ENCODE measurements at places on chromosomes 6 and 20.
A peak's percentile ranks its signal among the peaks of the same experiment; 100 is the strongest.

DNA sequence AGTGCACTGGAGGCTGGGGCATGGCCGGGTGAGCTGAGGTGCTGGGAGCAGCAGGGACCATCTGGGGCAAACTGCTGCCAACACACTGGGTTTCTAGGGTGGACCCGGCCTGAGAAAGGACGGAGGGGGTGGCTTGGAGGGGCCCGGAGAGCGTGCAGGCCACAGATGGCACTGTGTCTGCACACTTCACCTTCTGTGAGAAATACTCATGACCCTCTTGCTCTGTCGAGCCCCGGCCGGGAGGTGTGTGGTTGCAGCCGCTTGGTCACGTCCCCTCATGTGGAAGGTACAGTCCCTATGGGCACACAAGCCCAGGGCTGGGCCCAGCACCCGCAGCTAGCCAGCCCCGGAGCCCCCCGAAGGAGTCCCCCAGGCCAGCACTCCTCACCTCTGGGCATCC is 59.7 kb downstream of the RBM38 start:
- no peak for DNase-seq

DNA sequence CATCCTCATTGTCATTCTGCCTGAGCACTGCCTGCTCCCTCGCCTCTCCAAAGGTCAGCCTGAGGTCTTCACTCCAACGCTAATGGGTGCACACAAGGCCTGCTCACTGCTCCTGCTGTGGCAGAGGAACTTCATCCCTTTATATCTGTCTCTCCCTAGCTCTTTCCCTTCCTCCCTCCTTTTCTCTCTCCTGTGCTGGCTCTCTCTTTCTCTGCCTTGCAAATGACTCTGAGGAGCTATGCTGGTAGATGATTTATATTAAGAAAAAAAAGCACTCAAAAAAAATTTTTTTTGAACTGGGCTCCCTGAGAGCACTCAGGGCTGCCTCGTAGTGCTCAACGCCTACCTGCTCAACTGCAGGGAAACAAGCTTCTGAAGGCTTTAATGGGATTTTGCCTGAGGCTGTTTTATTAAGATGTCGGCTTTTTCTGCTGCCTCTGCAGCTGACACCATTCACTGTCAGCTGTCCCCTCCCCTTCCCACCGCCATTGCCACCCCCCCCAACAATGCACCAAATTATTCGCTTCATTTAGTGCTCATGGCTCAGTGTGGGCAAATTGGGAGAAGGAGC is 137.7 kb upstream of the DEFB112 start:
- no peak for DNase-seq

DNA sequence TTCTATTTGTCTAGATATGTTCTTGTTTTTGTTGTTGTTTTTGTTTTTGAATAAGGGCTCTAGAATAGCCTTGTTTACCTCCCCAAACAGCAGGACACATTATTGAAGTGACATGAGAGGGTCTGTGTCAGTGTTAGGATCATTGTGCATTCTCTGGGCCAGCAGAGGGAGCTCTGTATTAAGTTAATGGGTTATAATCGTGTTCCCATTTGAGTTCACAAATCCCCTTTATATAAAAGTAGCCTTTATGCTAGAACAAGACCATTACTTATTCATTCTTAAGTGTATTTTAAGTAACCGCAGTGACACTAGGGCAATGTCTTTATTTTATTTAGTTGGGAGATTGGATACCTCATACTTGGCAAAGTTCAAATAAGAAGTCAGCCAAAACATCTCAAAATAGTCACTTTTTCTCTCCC is 44.8 kb downstream of the STK4 start:
- DNase-seq: peak; percentile 67

GRCh38 chr20:60565083-60565482 is 606.9 kb downstream of the CDH26 start:
- no peak for DNase-seq

- no peak for DNase-seq
These were observed 15.3 kb upstream of the ANGPT4 start for GRCh38 chr20:931401-931800.

DNA sequence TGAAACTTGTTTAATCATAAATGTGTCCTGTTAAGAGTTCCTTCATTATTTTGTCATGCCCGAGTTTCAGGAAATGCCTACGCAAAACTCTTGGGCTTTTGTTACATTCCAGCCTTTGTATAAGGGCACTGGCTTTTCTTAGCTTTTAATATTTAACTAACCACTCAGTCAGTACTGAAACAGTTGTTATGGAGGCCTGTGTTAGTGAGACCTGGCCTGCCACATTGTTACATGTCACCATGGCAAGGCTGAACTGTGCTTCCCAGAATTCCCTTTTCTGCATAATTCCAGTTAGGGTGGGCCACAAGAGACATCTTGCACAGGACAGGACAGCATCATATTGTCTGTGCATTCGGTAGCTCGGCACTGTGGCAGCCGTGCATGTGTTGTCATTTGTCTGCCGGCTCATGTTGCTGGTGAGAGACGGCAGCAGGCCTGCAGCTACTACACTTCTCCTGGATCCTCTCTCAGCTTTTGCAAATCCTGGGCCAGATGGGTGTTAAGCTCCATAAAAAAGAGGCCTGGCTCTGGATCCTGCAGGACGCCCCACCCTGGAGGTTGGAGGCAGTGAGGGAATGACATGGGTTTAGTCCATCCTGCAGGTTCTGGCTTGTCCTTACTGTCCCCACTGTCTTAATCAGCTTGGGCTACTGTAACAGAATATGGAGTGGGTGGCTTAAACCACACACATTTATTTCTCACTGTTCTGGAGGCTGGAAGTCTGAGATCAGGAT is 128.8 kb upstream of the DTNBP1 start:
- DNase-seq: no peak

DNA sequence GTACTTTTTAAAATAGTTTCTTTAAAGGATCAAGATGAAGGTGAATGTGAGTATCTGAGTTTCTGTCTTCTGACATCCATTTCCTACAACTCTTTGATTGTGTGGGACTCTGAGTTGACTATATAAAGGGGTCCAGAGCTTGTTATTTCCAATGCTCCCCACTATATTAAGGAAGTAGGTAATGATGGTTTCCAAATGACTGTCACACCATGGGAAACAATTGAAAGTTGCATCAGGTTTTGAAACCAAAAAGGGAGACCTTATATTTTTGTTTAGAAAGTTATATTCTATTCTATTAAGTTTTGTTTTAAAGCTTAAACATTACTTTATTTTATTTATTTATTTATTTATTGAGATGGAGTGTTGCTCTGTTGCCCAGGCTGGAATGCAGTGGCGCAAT is 11.2 kb downstream of the CASS4 start:
- no peak for DNase-seq

GRCh38 chr6:15513801-15514711 is 148.8 kb downstream of the DTNBP1 start:
- no peak for DNase-seq

- DNase-seq: no peak
These were observed 14.8 kb downstream of the ITPA start for GRCh38 chr20:3223994-3224680.

DNA sequence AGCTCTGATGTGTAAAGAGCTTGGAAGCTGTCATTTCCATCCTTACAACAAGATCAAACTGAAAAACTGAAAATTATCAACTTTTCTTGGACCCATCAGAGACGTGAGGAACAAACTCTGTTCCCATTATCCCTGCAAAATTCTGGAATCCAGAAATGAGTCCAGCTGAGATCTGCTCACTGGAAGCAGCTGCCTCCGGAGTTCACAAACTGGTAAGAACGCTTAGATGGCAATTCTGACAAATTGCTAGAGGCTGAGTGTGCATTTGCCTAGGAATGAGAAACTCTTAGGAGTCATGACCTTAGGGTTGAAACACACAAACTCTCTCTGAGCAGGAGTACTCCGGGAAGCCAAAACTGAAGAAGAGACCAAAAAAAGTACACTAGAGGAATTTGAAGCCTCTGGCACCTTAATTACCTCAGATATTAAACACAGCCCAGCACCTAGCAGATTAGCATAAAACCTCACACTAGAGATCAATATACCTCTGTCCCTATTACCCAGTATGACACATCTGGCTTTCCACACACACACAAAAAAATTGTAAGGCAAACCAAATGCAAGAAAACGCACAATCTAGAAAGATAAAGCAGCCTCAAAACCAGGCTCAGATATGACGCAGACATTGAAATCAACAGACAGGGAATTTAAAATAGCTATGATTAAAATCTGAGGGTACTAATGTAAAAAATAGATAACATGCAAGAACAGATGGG is 233.5 kb upstream of the SGK1 start:
- DNase-seq: no peak

DNA sequence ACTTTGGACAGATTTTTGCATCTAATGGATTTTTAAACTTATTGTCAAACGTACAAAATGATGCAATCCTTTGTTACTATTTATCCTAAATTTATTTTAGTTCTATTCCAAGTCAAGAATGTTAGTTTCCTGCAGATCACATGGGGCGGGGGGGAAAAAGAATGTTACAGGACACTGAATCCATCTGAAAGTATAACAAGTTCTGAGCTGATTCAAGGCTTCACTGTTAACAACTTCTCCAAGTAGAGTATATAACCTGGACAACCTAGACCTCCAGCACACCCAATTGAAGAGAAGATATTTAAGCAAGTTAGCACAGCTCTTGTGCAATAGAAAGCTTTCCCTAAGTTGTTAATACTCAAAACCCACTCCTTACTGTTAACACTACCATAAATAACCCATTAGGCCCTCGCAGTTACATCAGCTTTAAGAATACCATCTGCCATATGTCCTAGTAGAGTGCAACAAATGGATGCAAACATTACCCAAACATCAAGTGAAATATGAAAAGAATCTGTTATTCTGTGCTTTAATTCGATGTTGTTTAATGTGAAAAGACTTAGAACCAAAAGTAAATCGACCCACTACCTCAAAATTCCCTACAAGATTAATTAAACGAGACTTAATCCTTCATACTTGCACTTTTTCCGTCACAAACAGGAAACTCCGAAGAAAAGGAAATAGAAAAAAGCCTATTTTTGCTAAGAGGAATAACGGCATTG is 1.3 kb downstream of the SEC63 start:
- no peak for DNase-seq

GRCh38 chr6:41002168-41002567 is 36.9 kb downstream of the UNC5CL start:
- no peak for DNase-seq

GRCh38 chr6:135935941-135936601 is 84.6 kb downstream of the PDE7B start:
- no peak for DNase-seq

DNA sequence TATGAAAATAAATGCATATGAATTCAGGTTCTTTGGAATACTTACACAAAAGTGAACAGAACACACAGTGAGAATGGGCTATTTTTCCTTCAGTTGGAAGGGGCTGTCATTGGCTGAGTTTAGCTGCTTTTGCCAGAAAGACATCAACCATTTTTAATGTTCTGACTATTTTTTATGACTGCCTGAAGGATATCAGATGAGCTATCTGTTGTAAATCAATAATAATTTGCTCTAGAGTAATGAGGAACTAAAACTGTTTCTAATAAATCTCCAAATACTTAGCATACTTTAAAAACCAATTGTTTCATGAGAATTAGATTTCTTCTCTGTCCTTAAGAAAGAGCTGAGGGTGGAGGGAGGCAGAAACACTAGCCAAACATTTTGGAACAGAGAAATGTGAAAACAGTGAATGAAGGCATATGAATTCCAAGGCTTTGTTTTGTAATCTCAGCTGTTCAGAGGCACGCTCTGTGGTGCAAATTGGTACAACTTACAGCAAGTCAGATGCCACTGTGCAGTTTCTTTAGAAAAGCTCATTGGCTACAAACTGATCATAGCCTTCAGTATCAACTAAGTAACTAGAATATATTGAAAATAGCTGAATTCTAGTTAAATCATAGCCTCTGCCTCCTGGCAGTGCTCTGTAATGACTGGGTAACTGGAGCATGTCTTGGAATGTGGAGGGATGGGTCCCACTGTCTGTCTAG is 228.9 kb upstream of the JAG1 start:
- DNase-seq: no peak

GRCh38 chr6:48835421-48835958 is 627.6 kb downstream of the MMUT start:
- DNase-seq: no peak

- no peak for DNase-seq
These were observed 743.3 kb downstream of the CD109 start for GRCh38 chr6:74439123-74439811.

DNA sequence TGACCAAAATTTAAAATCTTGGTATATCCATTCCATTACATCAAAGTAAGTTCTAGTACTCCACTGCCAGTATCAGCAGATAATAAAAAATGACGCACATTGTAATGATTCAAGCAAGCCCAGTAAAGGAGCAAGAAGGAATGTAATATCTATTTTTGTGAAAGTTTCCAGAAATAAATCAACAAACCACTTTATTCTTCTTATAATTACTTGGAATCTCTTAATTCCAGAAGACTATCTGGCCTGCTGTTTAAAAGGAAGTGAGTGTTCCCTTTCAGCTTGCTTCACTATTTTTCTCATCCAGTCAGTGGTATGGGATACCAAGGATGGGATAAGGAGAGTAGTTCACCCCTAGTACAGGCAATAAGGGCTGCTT is 42.2 kb upstream of the DSE start:
- no peak for DNase-seq

GRCh38 chr6:127518710-127519468 is at the start of gene MTCL3:
Gene MTCL3, minus strand, starts transcription at chr6:127519335.
- no peak for DNase-seq

DNA sequence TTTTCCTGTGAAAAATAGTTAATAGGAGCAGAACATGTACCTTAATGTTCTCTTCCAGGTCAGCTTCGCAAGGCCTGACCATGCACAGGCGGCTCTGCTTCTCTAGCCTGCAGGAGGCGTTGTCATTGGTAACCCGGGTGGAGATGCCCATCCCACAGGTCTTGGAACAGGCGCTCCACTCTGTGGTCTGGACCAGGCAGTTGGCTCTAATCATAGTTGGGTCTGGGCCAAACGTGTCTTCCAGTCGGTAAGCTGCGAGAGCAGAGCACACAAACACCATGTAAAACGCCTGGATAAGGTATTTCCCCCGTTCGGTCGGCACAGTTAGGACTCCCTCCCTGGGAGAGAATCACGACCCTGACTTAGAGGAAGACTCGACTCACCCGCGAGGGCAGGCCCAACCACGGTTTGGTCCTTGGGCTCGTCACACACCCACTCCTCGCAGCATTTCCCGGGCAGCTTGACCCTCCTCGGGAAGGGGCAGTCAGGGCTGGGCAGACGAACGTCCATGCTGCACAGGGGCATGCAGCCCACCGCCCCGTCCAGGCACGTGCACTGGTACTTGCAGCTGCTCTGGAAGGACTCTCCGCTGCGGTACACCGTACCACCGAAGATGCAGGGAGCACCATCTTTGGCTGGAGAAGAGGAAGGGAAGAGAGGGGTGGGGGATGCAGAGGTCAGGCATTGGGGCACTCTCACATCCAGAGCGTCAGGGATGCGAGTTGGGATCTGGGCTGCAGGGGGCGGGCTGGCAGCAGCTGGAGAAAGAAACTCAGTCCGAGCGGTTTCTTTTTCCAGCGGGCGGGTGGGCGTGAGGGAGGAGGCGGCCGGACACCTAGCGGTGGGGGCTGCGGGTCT is 1.0 kb downstream of the CCN2 start:
- no peak for DNase-seq

GRCh38 chr20:63347081-63347741 is 13.9 kb downstream of the CHRNA4 start:
- DNase-seq: no peak

All from CD4-positive, alpha-beta T cell treated with Interleukin-4 for 4 hours (primary cell).